ENCODE measurements at places on chromosomes 3 and 15. TPM values are rescaled to one million over a fixed set of nuclear protein-coding genes. Genes with fewer than 3 reads are reported as not detected.
A peak's percentile ranks its signal among the peaks of the same experiment; 100 is the strongest.

Gene CTXND1
- not detected for total RNA-seq

Gene CTXN2
- not detected for total RNA-seq

GRCh38 chr3:36777424-36778218 is 13.3 kb upstream of the DCLK3 start:
- DNase-seq: no peak

DNA sequence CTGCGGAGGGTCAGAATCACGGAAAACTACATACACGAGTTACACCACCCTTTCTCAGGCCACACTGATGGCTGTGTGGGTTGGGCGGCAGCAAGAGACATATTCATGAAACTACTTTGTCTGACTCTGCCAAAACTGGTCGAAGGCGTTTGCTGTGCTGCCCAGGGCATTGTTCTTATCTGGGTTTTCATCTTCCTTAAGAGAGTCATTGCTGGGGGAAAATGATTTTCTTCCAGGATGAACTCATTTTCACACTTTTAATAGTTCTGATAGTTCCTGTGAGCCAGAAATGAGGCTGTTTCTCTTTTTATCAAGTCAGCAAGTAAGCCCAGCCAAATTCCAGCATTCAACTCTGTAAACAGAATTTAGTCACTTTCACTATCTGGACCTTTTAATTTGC is 47.6 kb downstream of the TRIM71 start:
- peak; percentile 7 for DNase-seq

DNA sequence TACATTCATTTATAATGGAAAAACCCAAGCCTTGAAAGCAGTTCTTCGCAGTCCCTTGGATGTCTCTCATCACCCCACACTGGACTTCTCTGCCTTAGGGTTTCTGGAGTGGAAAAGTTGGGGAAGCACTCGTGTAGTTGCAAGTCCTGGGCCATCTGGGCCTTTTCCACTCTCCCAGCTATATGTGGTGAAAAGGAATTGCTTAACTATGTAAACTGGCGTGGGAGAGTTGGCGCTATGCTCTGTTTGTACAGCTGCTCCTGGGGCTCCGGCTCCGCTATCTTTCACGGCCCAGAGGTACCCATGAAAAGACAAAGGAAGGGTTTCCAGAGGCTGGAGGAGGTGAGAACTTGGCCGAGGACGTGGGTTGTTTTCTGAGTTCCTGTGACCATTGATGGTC is 81.1 kb upstream of the MYZAP start:
- peak; percentile 94 for DNase-seq

Measured in fibroblast of villous mesenchyme (primary cell).